ENCODE measurements at places on chromosomes 13 and 19.

DNA sequence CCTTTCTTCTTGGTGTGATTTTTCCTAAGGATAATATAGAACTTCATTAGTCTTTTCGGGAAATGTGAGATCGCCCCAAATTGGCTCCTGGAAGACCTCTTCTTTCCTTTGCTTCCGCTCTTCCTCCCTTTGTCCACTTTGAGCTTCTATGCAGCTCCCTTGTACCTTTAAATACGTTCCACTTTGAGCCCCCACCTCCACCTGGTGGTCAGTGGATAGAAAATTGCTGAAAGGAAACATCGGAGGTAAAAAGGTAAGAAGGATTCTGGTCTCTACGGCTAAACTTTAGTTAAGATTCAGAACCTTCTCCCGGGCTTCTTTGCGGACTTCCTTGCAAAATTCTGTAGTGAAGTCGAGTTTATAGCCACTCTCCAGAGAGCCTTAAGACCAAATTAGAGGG lies 55.0 kb upstream of the TM9SF2 start:
- no peak for DNase-seq

- DNase-seq, result no peak
These were observed 427.4 kb downstream of the NDFIP2 start for GRCh38 chr13:79908381-79908780.

DNA sequence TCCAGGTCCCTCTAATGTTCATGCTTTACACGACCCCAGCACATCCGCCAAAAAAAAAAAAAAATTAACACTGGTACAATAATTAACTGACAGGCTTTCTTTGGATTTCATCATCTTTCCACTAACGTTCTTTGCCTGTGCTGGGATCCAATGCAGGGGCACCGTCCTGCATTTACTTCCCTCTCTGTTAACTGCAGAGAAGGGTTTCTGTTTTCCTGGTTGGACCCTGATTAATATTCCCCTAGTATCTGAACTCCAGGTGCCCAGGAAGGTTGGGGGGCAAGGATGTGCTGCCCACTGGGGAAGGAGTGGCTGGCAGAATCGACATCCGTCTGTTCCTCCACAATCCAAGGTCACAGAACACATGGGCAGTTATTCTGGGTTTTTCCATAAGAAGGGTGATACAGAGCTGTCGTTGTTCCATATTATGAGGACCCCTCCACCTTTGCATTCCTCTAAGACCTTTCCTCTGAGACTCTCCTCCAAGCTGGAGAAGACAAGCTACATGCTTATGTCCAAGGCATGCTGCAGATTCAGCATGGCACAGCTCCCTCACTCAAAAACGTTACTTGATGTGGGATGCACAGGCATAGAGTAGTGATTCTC lies 4.5 kb upstream of the LAIR1 start:
- DNase-seq, result no peak

DNA sequence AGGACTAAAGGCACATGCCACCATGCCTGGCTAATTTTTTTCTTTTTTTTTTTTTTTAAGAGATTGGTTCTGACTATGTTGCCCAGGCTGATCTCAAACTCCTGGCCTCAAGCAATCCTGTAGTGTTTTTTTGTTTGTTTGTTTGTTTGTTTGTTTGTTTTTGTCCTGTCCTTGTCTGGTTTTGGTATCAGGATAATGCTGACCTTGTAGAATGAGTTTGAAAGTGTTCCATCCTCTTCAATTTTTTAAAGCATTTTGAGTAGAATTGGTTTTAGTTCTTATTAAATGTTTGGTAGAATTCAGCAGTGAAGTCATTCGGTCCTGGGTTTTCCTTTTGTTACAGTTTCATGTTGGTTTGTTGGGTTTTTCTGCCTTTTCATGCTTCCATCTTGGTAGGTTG lies 19.2 kb downstream of the CEACAM4 start:
- no peak for DNase-seq

GRCh38 chr19:49889038-49889686 lies 7.5 kb downstream of the IL4I1 start:
- no peak for DNase-seq

- DNase-seq, result no peak
These were observed 24.9 kb upstream of the WDR18 start for GRCh38 chr19:958967-959855.

GRCh38 chr19:10419200-10419645 lies 1.1 kb upstream of the PDE4A start:
- DNase-seq, result peak; percentile 42

GRCh38 chr13:39379667-39380655 lies 223.0 kb downstream of the LHFPL6 start:
- no peak for DNase-seq

DNA sequence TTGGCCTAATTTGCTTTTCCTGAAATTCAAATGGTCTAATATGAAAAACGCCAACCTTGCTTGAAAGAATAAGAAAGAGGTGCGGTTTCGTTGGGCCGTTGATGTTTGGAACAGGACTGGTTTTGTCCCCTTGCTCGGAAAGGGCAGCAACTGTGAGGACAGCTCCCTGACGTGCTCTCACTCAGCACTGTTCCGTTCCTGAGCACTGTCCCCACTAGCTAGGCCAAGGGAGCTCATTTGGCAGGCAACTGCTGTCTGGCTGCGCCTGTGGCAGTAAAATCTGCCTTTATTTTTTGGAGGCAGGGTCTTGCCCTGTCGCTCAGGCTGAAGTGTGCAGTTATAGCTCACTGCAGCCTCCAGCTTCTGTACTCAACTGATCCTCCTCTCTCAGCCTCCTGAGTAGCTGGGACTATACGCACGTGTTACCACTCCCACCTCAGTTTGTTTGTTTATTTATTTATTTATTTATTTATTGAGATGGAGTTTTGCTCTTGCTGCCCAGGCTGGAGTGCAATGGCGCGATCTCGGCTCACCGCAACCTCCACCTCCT lies 4.5 kb downstream of the LDLR start:
- DNase-seq, result no peak

DNA sequence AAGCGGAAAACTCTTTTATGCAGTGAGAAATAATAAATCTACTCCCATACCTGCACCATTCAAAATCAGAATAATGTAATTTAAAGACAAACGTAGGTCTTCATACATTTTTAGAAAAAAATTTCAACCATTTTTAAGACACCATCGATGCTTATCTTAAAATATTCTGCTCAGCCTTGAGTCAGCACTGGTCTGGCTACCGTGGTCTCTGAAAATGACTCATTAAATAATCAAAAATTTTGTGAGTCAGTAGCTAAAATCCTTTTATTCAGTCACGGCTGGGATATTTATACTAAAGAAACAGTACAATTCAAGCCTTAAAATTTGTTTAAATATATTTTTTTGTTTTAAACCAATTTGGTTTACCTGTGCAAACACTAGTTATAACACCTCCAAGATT lies 2862.8 kb upstream of the PCDH20 start:
- no peak for DNase-seq

DNA sequence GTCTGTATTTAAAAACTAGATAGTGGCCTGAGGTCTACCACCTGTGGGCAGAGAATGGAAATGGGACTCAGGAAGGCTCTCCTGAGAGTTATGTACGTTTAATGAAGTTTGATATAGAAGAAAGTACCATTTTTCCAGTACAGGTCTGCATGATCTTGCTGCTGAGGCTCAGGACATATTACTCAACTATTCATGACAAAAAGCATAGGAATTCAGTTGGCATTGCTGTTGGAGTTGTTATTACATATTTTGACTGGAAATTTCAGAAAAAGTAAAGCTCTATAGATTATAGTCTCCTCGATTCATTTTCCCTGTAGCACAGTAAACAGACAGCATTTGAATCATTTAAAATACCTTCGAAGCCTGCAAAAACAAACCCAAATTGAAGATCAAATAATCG lies 469.8 kb downstream of the DCT start:
- DNase-seq, result no peak

DNA sequence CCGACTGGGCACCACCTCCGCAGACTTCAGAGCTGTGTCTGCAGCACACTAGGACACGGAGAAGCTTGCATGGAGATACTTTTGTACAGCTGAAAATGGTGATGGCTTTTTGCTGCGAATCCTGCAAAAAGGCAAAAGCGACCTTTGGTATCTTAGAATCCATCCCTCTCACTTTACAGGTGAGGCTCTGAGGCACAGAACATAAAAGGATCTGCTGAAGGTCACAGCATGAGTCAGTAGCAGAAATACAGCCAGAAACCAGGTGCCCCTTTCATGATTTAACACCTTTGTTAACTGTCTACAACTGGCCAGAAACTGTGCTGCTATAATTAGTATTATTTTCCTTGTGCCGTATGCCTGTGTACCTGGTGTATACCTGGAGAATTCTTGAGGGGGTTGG lies 48.3 kb downstream of the EFNB2 start:
- no peak for DNase-seq

DNA sequence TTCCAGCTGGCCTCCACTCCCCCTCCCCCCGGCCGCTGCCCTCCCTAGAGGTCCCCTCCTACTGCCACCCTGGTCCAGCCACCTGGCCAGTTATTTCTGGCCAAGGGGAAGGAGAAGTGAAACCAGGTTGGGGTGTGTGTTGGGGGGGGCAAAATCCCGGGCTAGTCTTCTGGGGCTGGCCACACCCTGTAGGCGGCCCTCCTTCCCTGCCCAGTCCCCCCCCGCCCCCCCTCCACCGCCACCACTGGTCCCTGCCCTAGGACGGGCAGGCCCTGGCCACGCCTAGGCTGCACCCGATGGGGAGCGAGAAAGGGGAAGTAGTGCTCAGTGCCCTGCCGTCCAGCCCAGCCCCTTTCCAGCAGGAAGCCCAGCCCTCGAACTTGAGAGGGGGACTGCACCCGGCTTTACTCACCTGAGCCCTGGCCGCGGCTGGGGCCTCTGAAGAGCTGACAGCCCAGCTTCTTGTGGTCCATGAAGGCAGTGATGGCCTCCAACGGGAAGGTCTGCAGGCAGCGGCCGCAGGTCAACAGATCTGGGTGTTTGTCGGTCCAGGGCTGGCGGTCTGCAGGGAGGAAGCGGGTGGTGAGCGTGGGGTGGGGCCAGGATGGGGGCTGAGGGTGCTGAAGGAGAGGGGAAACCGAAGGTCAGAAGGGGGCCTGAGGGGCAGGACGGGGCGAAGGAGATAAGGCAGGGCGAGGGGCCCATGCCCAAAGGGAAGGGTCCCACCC lies 813 bp downstream of the ZNF296 start:
- DNase-seq, result peak; percentile 31

- no peak for DNase-seq
These were observed 6.0 kb upstream of the SOX1 start for GRCh38 chr13:112060899-112061366.

GRCh38 chr13:39197647-39198007 lies 159.4 kb downstream of the NHLRC3 start:
- no peak for DNase-seq

- no peak for DNase-seq
These were observed 60.0 kb downstream of the TEX29 start for GRCh38 chr13:111380431-111380830.

DNA sequence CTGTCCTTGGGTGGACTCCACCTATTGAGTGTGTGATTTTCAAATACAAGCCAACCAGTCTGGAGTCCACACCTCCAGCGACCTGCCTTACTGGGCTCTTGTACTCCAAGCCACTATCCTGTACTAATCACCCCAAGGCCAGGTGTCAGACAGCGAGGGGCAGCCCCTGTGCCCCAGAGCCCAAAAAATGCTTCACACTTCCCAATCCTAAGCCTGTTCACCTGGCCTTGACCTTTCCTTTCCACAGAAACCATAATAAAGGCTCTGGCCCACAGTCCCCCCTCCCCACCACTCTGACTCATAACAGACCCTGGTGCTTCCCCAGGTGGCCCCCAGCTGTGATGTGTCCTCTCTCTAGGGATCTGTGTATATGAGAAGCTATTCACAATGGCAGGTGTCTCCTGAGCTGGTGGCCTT lies 3.9 kb downstream of the CD209 start:
- DNase-seq, result no peak

- DNase-seq, result peak; percentile 93
These were observed 39.1 kb downstream of the PCDH8 start for GRCh38 chr13:52809310-52809769.

DNA sequence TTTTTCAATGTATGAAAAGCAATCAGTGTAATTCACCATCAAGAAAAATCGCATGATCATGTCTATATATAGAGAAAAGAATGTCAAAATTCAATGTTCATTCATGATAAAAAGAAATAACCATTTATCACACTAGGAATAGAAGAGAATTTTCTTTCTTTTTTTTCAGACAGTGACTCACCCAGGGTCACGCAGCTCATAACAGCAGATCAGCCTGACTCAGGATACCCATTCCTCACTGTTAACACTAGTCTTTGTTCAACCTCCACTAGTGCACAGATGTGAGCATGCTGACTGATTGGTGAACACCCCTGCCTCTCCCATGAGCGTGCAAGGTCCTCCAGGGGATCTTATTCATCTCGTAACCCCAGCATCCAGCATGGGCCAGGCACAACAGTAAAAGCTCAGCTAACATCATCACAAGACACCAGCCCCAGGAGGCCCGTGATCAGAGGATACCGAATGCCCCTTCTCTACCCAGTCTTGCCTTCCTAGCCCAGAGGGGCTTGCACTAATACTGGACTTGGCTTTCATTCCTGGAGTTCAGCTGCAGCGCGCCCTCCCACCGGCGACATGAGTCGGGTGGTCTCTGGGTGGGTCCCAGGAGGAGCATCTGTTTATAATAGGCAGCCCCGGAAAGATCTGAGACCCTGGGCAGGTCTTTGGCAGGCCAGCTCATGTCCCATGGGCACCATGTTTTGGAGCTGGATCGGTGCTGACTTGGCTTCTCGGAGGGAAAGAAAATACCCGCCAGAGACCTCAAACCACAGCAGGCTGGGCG lies 539.5 kb upstream of the SLC10A2 start:
- DNase-seq, result no peak

GRCh38 chr13:40664350-40665125 lies 1.9 kb downstream of the FOXO1 start:
- peak; percentile 39 for DNase-seq

GRCh38 chr19:47497821-47498520 lies 14.0 kb upstream of the KPTN start:
- no peak for DNase-seq

- DNase-seq, result no peak
These were observed 56.3 kb upstream of the GPR12 start for GRCh38 chr13:26816881-26817280.

DNA sequence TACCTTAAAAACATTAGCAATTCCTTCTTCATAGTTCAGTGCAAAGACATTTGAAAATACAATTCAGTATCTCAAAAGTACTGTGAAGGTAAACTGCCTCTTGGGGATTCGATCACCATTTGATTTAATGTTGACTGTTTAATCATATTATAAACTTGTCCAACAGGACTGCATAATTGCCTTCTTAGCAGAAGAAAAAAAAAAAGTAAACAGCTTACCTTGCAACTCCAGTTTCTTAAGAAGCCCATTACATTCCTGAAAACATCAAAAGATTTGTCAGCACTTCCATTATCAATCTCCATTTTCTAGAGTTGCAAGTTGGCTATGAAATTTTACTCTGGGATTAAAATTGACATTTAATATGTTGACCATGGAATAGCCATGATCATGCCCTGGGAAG lies 1154.6 kb downstream of the OLFM4 start:
- DNase-seq, result no peak

- no peak for DNase-seq
These were observed 468.9 kb downstream of the UQCRFS1 start for GRCh38 chr19:28744014-28744413.

- peak; percentile 34 for DNase-seq
These were observed 104.2 kb upstream of the IPO5 start for GRCh38 chr13:97849305-97849704.

All from NCI-H1417 (cell line).